ENCODE measurements at places on chromosomes 2 and 18. TPM values are rescaled to one million over a fixed set of nuclear protein-coding genes. Genes with fewer than 3 reads are reported as not detected.

DNA sequence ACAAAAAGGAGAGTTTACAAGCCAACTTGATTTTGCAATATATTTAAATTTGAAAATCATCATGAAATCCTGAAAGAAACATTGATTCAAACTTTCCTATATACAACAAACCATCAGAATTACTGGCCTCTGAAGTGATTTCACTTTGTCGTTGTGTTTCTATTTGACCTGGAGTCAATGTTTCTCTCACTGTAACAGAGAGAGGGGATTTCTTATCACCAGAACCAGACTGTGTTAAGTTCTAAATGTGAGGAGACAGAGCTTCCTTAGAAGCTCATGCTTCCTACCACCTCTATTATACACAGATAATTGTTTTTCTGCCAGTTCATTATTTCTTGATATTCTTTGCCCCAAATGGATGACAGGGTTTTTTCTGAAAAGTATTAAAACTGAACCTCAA is 245.0 kb upstream of the RND3 start:
- no peak for DNase-seq

- DNase-seq: peak; percentile 48
These were observed 355.2 kb downstream of the PARD3B start for GRCh38 chr2:204900487-204900886.

- DNase-seq: no peak
These were observed 483.2 kb upstream of the GYPC start for GRCh38 chr2:126172631-126173184.

GRCh38 chr18:59717291-59717690 is 20.1 kb upstream of the CCBE1 start:
- DNase-seq: no peak

GRCh38 chr2:37085731-37086147 is 1.4 kb downstream of the GPATCH11 start:
- peak; percentile 63 for DNase-seq

DNA sequence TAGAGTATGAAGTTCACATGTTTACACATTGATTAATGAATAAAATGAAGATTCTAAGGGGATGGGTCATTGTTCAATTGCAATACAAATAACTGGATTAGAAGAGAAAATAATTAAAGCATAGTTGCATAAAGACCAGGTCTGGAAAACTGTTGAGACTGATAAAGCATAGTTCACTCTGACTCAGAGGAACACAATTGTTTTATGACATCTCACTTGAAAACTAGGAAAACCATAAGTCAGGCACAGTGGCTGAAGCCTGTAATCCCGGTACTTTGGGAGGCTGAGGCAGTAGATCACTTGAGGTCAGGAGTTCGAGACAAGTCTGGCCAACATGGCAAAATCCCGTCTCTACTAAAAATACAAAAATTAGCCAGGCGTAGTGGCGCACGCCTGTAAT is 46.7 kb downstream of the PLA2R1 start:
- DNase-seq: no peak

- peak; percentile 100 for DNase-seq
These were observed 126.3 kb downstream of the IRS1 start for GRCh38 chr2:226673314-226673723.

The ANKRD30B gene
- total RNA-seq: 26.2 TPM

- no peak for DNase-seq
These were observed 5.0 kb downstream of the OSBPL6 start for GRCh38 chr2:178199334-178199733.

GRCh38 chr2:121695171-121695451 is 41.6 kb downstream of the NIFK start:
- no peak for DNase-seq

- peak; percentile 83 for DNase-seq
These were observed 73.4 kb downstream of the MARCHF4 start for GRCh38 chr2:216298719-216299495.
